ENCODE measurements at places on chromosomes 13 and 19.
A peak's percentile ranks its signal among the peaks of the same experiment; 100 is the strongest.

DNA sequence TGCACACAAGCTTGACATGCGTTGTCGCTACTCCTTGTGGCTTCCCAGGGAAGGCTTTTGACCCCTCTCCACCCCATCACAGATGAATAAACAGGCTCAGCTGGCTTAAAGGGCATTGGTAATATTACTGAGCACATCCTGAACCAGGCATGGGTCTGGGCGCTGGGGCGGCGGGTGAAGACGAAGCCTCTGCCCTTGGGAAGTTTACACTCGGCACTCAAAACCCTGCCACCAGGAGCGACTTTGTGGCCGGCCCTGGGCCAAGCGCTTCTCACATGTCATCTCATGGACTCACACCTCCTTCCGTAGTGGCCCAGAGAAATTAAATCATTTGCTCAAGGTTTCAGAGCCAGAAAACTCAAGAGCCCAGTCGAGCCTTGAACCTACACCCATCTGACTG, 32.6 kb upstream of the ASF1B start:
- DNase-seq: no peak

- no peak for DNase-seq
These were observed 173.5 kb downstream of the DCT start for GRCh38 chr13:94305934-94306333.

- DNase-seq: no peak
These were observed 264.4 kb downstream of the TEX29 start for GRCh38 chr13:111584870-111585269.

GRCh38 chr19:10142701-10143375, 23.1 kb upstream of the EIF3G start:
- no peak for DNase-seq

DNA sequence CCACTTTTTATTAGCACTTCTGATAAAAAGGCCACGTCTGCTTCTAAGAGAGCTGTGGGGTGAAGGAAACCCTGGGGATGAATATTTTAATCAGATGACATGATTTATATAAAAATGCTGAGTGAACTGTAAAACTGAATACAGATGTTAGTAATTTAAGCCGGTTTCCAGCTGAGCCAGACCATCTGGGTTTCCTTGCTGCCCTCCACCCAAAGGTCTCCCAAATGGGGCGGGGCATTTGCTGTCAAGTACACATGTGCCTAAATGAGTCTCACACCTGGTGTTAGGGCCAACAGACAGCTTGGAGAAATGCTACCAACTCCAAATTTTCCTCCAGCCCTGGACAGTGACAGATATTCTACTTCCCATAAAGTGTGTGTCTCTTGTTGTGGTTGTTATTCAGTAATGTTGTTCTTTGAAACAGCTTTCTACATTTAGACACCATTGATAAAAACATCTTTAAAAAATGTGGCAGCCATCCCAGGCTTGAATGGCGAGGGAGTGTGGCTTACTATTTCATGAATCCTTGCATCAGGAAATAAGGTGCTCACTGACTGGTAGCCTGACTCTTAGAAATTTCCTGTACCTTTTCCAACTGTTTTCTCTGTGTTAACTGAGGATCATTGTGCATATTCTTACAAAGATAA, 350.4 kb downstream of the MTUS2 start:
- no peak for DNase-seq

GRCh38 chr13:41966671-41967070, 5.8 kb upstream of the VWA8 start:
- no peak for DNase-seq

DNA sequence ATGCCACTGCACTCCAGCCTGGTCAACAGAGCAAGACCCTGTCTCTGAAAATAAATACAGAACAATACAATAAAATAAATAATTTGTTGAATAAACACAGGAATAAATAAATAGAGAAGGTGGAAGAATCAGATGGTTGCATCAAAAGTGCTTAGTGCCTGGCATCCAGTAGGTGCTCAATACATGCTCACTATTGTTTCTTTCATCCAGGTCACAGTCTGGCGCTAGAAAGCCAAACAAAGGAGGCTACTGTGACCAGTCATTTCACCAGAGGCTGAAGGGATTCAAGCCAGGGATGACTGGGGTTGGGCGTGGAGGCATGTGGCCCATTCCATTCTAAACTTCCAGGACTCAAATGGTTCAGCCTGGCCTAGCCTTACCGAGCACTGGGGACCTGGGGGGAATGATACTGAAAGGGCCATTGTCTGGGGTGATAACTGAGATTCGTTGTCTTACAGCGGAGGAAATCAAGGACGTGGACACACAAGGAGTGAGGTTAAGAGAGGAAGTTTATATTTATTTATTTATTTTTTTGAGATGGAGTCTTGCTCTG, 3.6 kb upstream of the NDUFB7 start:
- no peak for DNase-seq

DNA sequence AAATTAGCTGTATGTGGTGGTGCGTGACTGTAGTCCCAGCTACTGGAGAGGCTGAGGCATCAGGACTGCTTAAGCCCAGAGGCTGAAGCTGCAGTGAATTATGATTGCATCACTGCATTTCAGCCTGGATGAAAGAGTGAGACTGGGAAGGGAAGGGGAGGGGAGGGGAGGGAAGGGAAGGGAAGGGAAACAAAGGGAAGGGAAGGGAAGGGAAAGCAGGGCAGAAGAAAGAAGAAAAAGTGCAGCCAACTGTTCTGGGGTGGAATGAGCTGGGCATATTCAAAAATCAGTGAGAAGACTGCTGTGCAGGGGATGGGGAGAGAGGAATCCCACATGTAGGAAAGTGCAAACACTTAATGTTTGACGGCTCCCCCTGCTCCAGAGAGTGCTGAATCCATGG, 905.5 kb downstream of the UQCRFS1 start:
- no peak for DNase-seq

DNA sequence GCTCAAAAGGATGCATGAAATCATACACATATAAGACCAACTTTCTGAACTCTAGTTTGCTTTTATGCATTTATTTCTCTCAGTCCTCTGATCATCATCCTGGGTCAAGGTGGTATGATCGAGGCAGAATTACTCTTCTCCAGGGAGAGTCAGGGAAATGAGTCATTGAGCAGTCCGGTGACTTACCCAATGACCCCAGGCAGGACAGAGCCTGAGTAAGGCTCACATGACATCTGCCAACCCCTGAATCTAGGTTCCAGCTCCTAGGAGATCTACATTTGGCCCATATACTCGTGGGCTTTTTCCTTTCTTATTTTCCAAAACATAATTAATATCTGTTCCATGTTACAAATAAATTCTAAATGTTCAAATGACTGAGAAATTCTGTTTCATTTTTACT, 502.3 kb downstream of the FOXO1 start:
- no peak for DNase-seq

GRCh38 chr19:7652061-7652641, 15.2 kb downstream of the STXBP2 start:
- DNase-seq: peak; percentile 63

DNA sequence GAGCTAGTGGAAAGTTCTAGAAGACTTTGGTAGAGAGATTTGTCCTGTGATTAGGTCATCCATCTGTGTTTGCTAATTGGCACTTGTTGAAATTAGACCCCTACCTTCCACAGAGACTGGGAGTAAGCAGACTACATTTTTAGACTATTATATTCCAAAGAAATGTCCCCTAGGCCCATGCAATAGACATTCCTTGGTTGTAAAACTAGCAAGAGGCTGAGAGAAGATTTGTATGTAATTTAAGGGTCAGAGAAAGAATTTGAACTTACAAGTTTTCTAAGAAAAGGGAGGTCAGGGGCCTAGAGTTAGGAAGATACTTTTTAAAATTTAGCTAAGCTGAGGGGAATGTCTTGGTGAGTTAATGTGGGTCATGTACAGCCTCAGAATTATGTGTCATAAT, 470.7 kb upstream of the SLITRK1 start:
- DNase-seq: no peak

GRCh38 chr13:105063676-105064075, 1471.8 kb downstream of the EFNB2 start:
- DNase-seq: no peak

- DNase-seq: peak; percentile 98
These were observed at the start of gene ACTN4 for GRCh38 chr19:38647368-38647965. Gene ACTN4 (plus strand): TSS chr19:38647649. CDS start chr19:38647746, 97 bp downstream.

DNA sequence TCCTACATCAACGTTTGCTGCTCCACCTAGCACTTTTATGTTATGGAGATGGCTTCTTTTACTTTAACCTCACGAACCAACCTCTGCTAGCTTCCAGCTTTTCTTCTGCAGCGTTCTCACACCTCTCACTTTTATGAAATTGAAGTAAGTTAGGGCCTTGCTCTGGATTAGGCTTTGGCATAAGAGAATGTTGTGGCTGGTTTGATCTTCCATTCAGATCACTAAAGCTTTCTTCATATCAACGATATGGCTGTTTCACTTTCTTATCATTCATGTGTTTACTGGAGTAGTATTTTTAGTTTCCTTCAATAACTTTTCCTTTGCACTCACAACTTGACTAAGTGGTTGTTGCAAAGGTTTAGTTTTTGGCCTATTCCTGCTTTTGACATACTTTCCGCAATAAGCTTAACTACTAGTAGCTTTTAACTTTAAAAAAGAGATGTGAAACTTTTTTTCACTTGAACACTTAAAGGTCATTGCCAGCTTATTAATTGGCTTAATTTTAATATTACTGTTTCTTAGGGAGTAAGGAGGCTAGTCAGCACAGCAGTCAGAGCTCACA, 60.0 kb upstream of the SPRY2 start:
- no peak for DNase-seq

- no peak for DNase-seq
These were observed 44.8 kb downstream of the USP12 start for GRCh38 chr13:27126859-27127258.

DNA sequence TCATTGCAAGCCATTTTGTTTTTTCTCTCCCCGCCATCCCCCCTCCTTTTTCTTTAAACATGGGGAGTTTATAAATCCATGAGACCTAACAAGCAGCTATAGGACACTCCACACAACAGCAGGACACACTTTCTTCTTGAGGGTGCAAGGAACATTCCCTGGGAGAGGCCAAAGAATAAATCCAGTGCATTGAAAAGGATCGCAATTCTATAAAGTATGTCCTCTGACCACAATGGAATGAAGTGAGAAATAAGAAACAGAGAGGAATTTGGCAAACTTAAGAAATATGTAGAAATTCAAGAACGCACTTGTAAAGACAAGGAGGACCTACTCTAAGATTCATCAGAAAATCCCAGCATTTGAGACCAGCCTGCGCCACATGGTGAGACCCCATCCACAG, 11.9 kb downstream of the KLF2 start:
- no peak for DNase-seq

DNA sequence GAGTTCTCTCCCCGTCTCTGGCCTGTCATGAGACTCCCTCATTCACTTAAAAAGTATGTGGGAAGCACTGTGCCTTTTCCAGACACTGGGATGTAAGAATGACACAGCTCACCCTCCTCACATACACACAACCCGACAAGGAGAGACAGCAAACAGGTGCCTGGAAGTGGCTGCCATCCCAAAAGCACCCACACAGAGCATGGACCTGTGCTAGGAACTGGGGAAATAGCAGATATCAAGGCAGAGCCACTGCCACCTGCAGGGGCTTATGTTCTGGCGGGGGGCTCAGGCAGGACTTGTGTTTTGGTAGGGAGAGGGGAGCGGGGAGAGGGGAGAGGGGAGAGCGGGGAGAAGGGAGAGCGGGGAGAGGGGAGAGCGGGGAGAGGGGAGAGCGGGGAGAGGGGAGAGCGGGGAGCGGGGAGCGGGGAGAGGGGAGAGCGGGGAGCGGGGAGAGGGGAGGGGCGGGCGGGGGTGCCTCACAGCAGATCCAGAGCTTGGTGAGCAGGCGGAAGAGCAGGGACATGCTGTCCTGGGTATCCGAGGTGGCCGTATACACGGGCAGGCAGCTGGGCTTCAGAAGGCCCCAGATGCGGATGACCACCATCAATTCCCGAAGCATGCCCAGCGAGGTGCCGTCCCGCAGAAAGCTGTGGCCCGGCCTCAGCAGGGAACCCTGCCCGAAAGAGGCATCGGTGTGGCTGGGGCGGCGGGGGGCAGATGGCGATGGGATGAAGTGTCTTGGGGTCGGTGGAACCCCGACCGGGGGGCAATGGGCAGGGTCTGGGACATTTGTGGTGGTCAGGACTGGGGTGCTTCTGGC, 12.2 kb downstream of the CFD start:
- no peak for DNase-seq

- DNase-seq: no peak
These were observed 83.5 kb downstream of the ZNF557 start for GRCh38 chr19:7153022-7153421.

DNA sequence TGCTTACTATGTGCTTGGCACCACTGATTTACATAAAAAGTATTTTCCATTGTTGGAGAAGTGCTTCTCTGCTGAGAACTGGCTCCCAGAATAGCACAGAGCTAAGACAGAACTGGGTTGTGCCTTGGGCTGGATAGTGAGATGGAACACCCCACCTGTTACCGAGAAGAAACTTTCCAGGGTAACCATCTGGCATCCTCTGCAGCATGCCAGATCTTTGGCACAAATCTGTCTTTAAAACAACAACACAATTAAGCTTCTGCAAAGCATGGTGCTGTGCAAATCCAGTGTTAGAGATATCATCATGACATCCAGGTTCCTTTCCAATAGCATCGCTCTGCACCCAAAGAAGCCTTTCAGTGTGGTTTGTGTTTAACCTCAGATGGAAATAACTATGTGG, 202.5 kb upstream of the RFC3 start:
- no peak for DNase-seq

- DNase-seq: no peak
These were observed 28.8 kb upstream of the RCBTB2 start for GRCh38 chr13:48561466-48562235.

GRCh38 chr13:39196965-39197646, 158.8 kb downstream of the NHLRC3 start:
- no peak for DNase-seq

- no peak for DNase-seq
These were observed at the start of gene ZNF285 for GRCh38 chr19:44401139-44402115. Gene ZNF285 (minus strand): TSS chr19:44401608. CDS start chr19:44397213, 4,395 bp downstream.

DNA sequence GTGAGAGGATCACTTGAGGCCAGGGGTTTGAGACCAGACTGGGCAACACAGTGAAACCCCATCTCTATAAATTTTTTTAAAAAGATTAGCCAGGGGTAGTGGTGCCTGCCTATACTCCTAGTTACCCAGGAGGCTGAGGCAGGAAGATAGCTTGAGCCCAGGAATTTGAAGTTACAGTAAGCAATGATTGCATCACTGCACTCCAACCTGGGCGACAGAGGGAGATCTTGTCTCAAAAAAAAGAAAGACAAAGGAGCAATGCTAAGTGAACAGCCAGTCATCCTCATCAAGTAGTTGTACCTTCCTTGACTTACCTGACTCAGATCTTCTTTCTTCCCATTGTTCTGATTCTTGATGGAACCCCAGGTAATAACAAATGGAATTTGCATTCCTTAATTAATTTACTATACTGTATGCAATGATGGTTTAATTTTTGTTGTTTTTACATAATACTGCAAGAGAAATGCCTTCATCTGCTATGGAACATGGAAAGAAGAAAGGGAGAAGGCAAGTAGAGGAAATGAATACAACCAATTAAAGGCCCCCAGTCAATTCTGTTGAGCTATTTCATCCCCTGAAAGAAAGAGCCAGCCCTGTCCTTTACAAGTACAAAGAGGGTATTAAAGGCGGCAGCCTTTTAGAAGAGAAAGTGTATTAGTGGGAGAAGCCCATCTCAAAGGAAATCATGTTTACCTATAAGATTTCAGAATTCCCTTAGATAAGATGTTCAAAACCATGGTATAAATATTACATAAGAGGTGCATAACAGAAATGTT, 316.7 kb downstream of the DIAPH3 start:
- no peak for DNase-seq

Measured in SHP77 (cell line).